Islet precursor cell (in vitro differentiated cells): ENCODE measurements at places on chromosomes 5 and 9.

DNA sequence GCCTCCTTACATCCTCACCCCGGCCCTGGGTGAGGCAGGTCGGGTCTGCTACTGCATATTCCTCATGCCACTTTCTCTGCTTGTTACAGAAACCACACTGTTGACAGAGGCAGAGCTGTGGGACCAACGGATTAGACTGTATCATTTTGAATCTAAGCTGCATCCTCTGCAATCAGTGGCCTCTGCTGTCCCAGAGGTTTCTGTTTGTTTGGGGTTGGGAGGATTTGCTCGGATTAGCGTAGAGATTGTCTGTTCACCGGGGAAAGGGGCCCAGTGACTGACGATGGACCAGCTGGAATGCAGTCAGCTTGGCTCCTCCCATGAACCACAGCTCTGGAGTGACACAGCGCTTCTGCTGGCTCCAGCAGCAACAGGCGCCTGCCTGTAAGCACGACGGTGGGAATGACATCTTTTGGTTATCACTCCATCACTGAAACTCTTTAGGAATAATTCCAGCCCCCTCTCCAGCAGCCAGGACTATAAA is 37.3 kb upstream of the ADRA1B start:
- peak; percentile 98 for DNase-seq

- peak; percentile 46 for DNase-seq
Measured at GRCh38 chr5:14491015-14491915, 90.3 kb upstream of the OTULINL start.

DNA sequence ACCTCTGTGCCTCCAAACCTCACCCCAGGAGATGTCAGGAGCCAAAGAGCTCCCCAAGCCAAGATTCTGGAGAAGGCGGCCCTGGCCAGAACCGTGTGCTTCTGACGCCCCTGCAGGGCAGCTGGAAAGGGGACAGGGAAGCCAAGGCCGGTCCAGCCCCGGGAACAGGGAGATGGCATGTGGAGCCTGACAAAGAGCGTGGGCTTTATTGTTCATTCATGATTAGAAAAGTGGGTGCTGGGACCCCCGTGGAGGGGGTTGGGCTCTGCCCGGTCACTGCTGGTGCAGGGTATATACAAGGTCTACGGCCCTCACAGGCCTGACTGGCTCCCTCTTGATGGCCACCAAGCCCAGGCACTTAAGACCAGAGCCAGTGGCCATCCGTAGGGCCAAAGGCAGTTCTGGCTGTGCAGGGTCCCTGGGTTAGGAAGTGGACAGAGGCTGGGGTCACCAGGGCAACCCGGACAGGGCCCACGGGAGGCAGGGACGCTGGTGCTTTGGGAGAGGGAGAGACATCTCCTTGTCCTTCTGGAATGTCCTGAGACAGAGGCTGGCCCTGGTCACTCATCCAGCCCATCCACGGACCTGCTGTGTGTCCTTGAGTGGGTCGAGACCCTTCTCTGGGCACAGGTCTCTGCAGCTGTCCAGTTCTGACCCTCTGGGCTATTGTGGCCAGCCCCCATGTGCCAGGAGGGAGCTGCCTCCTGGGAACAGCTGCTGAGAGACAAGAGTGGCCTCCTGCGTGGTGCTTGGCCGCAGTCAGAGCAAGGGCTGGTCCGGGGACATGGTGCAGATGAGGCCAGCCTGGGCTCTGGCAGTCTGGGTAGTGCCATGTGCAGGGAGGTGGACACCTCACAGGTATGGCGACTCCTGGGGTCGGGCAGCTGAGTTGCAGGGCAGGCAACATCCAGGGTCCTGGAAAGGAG is 12.5 kb downstream of the NINJ1 start:
- peak; percentile 62 for DNase-seq

- DNase-seq, result no peak
Measured at GRCh38 chr9:110742741-110743371, 74.3 kb downstream of the MUSK start.

DNA sequence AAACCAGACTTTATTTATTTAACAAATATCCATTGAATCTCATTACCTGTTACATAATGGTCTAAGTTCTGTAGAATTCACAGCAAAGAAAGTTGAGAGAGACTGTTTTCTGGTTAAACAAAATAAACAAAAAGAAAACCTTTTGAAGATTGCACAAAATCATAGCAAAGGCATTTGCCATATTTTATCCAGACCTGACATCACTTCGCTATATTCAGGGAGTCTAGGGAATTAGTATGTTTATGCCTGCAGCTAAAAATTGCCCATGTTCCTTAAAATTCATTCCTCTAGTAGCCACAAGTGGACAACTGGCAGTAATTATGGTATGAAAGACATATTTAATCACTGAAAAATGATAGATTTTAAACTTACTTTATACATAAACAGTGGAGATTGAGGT is 577.0 kb upstream of the DAB2 start:
- DNase-seq, result no peak

DNA sequence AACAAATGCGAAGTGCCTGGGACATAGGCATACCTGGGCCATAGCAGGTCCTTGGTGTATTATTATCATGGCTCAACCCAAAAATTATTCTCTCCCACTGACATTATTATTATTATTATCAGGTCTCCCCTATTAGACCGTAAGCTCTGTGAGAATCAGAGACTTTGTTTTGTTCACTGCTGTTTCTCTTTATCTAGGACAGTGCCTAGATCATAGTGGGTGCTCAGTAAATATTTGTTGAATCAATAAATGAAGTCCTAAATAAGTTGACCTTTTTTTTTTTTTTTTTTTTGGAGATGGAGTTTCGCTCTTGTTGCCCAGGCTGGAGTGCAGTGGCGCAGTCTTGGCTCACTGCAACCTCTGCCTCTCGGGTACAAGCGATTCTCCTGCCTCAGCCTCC is 4.9 kb upstream of the TMEFF1 start:
- no peak for DNase-seq

- no peak for DNase-seq
Measured at GRCh38 chr9:137110147-137110910, 4.2 kb downstream of the DPP7 start.

DNA sequence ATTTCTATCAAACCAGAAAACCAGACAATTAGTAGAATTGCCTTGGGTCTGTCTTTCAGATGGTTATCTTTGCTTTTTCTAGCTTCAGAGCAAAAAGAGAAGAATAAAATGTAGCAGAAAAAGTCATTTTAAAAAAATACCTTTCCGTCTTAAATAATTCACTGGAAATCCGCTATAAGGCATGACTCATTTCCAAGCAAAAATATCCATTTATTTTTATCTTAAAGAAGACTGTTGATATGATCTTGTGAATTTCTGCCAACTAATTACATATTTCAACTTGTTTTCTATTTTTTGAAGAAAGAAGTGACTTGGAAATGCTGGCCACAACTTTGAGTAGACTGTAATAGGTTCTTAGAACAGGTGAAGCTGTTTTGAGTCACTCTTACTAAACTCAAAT is 83.7 kb downstream of the VCAN start:
- no peak for DNase-seq

GRCh38 chr5:9348401-9348996 is 197.4 kb downstream of the SEMA5A start:
- DNase-seq, result no peak
